Iris pigment epithelial cell (primary cell): ENCODE measurements at places on chromosomes 6 and 20.

DNA sequence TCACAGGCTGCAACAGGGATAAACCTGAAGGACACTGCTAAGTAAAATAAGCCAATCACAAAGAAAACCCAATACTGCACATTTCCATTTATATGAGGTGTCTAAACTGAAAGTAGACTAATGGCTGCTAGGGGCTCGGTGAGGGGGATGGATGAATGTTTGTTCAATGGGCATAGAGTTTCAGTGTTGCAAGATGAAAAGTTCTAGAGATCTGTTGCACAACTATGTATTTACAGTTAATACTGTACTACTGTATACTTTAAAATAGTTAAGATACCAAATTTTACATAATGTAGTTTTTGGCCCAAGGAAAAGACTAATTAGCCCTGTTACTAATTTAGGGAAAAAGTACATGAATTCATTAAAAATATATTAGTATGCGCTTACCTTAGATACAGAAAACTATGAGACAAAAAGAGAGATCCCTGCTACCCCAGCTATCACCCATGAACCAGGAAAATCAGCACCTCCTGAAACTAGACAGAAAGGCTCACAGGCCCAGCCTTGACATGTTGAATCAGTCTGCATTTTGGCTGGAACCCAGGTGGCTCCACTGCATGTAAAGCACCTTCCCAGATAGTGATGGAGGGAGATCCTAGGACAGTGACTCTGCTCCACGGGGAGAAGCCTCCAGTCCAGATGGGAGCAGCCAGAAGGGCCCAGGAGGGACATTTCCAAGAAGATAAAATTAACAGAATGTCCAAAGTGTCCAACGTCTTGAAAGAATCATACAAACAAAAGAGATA is 16.1 kb downstream of the HLA-F start:
- DNase-seq = no peak

DNA sequence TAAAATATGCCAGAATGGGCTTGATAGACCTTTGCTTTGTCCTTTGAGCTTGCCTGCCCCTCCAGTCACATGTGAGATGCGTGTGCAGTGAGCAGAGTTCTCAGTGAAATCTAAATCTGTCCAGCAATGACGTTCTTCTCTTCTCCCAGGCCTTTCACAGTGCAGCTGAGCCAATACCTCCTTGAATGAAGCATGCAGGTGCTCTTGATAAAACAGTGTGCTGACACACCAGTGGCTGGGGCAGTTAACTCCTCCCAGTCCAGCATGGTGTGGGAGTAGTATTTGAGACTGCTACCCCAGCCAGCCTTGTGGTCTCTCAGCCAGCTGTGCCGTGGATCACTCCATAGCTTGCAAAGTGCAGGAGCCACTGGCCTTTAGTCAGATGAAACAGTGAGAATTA is 240.5 kb downstream of the FARS2 start:
- no peak for DNase-seq

DNA sequence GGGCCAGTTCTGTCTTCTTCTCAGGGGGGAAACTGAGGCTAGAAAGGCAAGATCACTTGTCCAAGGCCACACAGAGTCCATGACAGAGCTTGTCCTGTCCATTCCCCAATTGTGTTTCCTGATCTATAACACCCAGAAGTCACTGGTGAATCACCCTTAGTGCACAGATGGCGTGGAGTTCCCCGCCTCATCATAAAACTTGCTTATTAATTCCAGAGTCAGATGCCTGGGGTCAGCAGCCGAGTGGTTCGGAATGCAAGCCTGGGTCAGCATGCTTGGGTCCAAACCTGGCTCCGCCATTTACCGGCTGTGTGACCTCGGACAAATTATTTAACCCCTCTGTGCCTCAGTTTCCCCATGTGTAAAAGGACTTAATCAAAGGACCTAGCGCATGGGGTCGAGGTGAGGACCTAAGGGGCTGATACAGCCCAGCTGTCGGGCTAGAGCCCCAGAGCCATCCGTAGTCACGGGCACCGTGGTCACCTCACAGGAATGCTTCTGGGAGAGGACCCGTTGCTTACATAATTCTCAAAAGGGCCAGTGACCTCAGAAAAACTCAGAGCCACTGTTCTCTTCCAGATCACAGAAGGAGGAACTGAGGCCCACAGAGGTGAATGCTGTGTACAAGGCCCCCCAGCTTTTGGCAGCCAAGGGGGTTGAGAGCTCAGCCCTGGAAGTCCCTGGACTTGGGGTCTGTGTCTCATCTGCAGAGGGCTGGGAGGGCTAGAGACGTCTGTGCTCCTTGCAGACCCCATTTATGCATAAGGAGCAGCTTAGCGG is 1.4 kb upstream of the ZBP1 start:
- DNase-seq = no peak

DNA sequence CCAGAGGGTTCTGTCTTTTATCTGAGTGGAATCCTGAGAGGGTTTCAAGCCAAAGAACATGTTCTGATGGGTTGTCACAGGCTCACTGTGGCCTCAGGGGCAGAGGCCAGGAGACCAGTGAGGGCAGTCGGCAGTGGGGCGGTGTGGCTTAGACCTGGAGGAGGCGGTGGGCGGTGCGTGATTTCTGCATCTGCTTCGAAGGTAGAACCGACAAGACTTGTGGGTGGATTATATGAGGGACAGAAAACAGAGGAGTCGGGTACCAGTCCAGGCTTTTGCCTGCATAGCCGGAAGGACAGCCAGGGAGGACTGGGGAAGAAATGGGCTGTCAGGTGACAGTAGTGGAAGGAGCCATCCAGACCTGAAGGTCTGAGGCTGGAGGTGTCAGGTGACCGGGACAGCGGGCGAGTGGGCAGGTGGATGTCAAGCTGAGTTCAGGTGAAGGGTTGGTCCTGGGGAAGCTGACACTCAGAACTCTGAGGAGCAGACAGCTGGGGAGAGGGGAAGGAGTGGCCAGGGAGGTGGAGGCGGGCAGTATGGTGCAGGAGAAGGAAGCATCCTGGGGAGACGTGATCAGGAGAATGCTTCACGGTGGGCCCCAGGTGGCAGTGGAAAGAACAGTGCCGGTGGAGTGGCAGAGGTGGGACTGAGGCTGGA is 3.1 kb downstream of the CTSZ start:
- DNase-seq = no peak

DNA sequence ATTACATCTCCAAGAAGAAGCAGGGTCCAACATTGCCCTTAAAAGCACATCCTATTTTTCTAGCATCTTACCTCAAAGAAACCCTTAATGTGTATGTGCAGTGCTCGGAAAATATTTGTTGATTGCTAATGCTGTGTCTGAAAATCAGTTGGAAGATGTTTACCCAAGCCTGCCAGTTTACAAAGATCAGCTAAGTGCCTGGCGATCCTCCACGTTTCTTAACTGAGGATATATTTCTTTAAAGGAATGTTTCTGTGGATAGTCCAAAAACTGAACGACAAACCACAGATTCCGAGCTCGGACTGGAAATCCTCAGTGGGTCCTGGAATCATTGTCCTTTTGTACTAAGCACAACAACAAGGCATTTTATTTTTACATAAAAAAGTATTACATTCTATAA is 595.7 kb upstream of the ARID1B start:
- no peak for DNase-seq

- DNase-seq = no peak
Measured at GRCh38 chr6:127328043-127328609, 15.3 kb downstream of the ECHDC1 start.

- DNase-seq = no peak
Measured at GRCh38 chr6:135789375-135790050, 62.0 kb upstream of the PDE7B start.

DNA sequence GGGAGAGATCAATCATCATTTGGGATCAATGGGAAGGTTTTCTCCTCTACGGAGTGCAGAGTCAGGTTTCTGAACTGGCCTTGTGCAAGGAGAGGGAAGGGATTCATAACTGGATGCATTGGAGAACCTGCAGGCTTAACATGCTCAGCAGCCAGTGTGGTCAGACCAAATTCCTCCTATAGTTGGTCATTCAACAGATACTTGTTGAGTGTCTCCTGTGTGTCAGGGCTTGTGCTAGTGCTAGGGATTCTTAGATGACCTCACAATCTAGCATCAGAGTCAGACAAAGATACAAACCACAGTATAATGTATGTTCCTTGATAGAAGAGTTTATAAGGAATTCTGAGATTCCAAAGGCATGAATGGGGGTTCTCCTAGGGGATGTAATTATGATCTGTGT is 23.9 kb downstream of the RALY start:
- peak; percentile 91 for DNase-seq

- DNase-seq = no peak
Measured at GRCh38 chr20:41224281-41224680, 86.9 kb downstream of the PLCG1 start.

- no peak for DNase-seq
Measured at GRCh38 chr20:9629831-9630230, 115.4 kb downstream of the LAMP5 start.

- peak; percentile 74 for DNase-seq
Measured at GRCh38 chr6:111757342-111757741, 115.9 kb downstream of the FYN start.

GRCh38 chr6:125733516-125734300 is 15.7 kb upstream of the HEY2 start:
- no peak for DNase-seq

- DNase-seq = no peak
Measured at GRCh38 chr6:30816791-30817739, 67.3 kb upstream of the DDR1 start.

- no peak for DNase-seq
Measured at GRCh38 chr6:46276576-46277142, 105.9 kb upstream of the ENPP5 start.

GRCh38 chr6:26553264-26553634 is 15.1 kb downstream of the HMGN4 start:
- DNase-seq = peak; percentile 61

- DNase-seq = no peak
Measured at GRCh38 chr20:62945771-62946339, 6.7 kb upstream of the SLC17A9 start.

- DNase-seq = peak; percentile 72
Measured at GRCh38 chr6:105510746-105511145, 107.9 kb upstream of the PREP start.

DNA sequence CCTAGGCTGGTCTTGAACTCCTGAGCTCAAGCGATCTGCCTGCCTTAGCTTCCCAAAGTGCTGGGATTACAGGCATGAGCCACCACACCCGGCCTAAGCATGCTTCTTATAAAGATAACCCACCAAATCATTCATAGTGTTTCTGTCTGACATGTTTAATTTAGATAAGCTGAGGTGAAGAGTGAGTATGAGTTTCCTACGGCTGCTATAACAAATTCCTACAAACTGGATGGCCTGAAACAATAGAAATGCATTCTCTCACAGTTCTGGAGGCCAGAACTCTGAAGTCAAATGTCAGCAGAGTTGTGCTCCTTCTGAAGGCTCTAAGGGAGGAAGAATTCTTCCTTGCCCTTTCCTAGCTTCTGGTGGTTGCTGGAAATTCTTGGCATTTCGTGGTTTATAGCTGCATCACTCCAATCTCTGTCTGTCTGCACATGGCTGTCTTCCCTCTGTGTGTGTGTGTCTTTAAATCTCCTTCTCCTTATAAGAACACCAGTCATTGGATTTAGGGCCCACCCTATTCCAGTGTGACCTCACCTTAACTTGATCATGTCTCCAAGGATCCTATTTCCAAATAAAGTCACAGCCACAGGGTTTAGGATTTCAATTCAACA is 29.9 kb downstream of the MAPK13 start:
- DNase-seq = peak; percentile 53

- no peak for DNase-seq
Measured at GRCh38 chr6:56399672-56400263, 152.4 kb upstream of the COL21A1 start.

DNA sequence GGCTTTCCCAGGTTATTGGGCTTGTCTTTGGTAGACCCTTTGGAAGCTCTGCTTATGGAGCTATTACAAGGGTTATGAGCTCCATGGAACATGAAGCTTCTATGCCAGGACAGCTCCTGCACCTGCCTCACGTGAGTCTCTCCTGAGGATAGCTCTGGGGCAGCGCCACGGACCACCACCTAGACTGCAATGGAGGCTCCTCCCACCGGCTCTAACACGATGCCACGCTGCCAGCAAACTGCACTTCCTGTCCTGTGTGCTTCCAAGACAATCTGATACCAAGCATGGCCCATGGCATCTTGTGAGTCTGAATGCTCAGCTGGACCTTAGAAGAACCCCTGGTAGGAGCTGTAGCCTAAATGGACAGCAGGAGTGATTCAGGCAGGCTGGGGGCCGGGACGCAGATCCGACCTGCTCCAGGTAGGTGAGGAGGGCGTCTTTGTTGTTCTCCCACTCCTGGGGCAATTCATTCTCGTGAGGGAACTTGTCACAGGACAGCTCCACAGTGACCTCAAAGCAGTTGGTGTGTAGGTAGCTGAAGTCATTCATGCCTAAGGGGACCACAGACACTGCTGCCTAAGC is 5.5 kb downstream of the CPXM1 start:
- DNase-seq = no peak

GRCh38 chr6:15368873-15369272 is 123.0 kb downstream of the JARID2 start:
- DNase-seq = no peak

- no peak for DNase-seq
Measured at GRCh38 chr20:17823409-17824144, 123.8 kb downstream of the BANF2 start.

DNA sequence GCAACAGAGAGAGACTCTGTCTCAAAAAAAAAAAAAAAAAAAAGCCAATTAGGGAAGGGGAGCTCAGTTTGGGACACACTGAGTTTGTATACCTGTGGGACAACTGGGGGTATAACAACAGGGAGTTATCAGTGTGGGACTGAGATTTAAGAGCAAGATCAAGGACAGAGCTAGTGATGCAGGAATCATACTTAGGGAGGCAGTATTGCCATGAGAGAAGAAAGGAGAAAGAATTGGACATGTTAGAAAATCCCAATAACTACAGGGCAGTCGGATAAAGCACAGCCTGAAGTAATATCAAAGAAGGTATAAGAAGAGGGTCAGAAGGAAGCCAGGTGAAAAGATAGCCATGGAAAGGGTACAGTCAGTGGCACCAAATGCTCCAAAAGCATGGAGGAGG is 121.2 kb downstream of the PTPRT start:
- no peak for DNase-seq

DNA sequence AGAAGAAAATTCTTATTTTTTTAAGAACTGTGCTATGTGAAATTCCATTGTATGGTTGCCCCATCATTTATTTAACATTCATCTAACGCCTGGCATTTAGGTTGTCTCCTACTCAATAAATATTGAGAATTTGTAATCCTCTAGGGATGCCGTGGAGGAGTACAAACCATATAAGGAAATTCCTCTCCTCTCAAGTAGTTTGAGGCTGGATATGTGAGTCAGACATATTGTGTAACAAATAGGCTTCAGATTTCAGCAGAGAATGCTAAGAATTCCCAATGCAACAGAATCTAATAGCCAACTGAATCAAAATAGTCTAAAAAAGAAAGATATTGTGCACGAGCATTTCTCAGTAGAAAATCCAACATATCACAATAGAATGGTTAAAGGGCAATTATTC is 174.7 kb downstream of the OTOR start:
- peak; percentile 94 for DNase-seq

- peak; percentile 55 for DNase-seq
Measured at GRCh38 chr6:127515794-127516661, 3.1 kb downstream of the MTCL3 start.

GRCh38 chr6:39353698-39354315 is 31.3 kb upstream of the KCNK16 start:
- no peak for DNase-seq

- DNase-seq = peak; percentile 83
Measured at GRCh38 chr20:10619427-10619826, 54.4 kb downstream of the JAG1 start.
